ENCODE measurements at places on chromosomes 3 and 15.

DNA sequence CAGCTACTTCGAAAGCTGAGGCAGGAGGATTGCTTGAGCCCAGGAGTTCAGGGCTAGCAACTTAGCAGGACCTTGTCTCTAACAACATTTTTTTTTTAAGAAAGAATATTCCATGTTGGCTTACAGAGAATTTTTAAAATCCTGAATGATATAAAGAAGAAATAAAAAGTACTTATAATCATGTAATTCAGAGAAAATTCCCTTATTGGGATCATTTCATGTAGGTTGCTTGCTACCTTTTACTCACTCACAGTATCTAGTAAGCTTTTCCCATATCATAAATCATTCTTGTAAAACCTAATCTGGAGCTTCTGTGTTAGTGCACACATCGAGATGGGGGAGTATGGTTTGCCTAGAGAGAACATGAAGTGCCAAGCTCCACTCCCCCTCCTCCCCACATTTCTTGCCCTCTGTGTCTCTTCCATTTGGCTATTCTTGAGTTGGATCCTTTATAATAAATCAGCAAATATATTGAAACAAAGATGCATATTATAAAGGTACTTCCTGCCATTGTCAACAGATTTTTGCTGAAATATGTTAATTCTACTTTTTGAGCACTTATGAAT, 13.6 kb downstream of the TF start:
- no peak for DNase-seq

DNA sequence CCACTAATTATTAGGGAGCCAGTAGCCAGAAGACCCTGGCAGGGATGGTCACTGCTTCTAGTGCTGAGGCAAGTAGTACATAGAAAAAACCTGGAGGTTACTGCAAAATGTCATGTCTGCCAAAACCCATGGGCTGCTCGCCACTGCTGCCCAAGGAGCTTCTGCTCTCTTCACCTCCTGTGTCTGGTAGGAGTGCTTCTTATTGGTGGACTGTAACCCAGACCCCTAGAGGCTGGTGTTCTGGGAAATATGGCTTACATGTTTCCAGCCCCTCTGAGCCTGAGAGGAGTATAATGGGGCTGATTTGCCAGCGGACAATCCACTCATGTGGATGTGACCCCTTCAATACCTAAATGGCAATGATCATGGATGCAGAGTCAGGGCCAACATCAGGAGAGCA, 286.4 kb downstream of the EPHB1 start:
- no peak for DNase-seq

- DNase-seq: no peak
These were observed 189.2 kb upstream of the THRB start for GRCh38 chr3:24683633-24684384.

GRCh38 chr3:40185029-40185695, 124.3 kb upstream of the EIF1B start:
- DNase-seq: no peak

- DNase-seq: no peak
These were observed 520 bp downstream of the SLC26A6 start for GRCh38 chr3:48634661-48635221.

DNA sequence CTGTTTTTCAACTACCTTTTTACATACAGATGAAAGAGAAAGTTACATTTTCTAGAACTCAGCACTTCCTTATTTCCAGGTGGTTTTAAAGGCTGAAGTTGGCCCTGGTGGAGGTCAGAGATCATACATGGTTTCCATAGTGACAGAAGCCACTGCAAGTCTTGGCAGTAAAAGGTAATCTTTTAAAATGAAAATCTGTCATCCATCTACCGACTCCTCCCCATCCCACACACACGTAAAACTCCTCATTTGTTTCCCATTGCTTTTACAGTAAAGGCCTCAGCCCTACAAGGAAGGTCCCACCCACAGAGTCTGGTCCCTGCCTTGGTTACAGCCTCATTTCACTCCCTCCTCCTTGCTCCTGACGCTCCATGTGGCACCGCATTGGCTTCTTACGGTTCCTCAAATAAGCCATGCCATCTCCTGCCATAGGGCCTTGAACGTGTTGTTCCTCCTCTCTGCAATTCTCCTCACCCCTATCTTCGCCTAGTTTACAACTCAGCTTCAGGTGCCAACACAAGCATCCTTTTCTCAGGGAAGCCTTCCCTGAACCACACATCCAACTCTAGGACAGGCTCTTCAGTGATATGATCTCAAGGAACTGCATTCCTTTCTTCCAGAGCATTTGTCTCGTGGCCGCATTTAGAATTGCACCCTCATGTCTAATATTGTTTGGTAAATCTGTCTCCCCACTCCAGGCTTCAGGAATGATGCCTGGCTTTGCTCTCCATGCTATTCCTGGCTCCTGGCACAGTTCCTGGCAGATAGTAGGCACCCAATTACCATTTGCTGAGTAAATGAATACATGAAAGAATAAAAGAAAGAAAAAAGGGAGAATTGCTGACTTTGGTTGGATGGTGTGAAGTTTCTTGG, 2.6 kb downstream of the CYP19A1 start:
- DNase-seq: no peak

DNA sequence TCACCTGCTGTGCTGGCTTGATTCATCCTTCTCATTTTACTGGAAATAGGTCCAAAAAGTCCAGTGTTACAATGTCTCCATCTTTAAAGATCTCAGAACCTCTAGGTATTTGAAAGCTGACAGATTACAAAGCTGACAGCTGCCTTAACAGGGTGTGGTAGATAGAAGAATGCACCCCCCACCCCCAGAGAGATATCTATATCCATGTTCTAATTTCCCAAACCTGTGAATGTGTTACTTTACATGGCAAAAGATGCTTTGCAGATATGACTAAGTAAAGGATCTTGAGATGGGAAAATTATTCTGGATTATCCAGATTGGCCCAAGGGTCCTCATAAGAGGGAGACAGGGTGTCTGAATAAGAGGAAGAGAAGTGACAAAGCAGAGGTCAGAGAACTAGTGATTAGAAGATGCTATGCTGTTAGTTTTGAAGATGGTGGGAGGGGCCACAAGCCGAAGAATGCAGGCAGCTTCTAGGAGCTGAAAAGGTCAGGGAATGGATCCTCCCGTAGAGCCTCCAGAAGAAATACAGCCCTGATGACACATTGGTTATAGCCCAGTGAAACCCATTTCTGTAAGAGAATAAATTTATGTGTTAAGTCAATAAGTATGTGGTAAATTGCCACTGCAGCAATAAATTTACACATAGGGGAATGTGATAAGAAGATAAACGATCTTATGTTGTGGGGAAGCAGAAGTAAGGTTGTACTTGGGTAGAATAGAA, 21.5 kb upstream of the FSTL1 start:
- DNase-seq: no peak

DNA sequence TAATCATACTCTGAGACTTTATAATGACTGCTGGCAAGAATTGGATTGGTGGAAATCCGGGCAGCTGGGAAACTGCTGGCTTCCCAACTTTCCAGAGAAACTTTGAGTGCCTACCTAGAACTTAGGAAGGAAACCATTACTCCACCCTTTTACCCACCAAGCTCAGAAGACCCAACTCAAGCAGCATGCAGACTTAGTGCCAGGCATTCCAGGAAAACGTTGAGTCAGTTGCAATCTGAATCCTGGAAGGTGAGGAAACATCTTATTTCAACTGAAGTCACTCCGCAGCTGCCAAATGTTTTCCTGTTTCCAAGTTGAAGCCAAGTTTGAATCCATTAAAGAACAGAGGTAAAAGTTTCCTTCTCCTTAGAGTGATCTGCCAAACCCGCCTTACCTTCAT, 126.5 kb downstream of the ZNF385D start:
- no peak for DNase-seq
